Nasal cavity respiratory epithelium epithelial cell of viscerocranial mucosa (primary cell): ENCODE measurements at places on chromosomes 13 and 19. TPM values are rescaled to one million over a fixed set of nuclear protein-coding genes. Genes with fewer than 3 reads are reported as not detected.

GJB2 gene
- total RNA-seq: 153 and 672 TPM in 2 replicates

CDADC1 gene
- 5.5 and 8.2 TPM in 2 replicates for total RNA-seq

DAND5 gene
- total RNA-seq: 0.07 TPM in 1 of 2 replicates, not detected in the other

FFAR1 gene
- total RNA-seq: not detected in 2 replicates

IFNL1 gene
- total RNA-seq: not detected in 2 replicates

DDX39A gene
- total RNA-seq: 41.3 and 45.1 TPM in 2 replicates

MBD3L5 gene
- not detected in 2 replicates for total RNA-seq

NLRP7 gene
- total RNA-seq: under 0.01 TPM in 1 of 2 replicates, not detected in the other

NR2F6 gene
- total RNA-seq: 68.0 and 99.5 TPM in 2 replicates

PRDX2 gene
- 109 and 161 TPM in 2 replicates for total RNA-seq

SLC39A3 gene
- total RNA-seq: 29.7 and 40.6 TPM in 2 replicates

LILRB3 gene
- not detected in 2 replicates for total RNA-seq

VAV1 gene
- 1.7 TPM in 1 of 2 replicates, not detected in the other for total RNA-seq

FXYD7 gene
- total RNA-seq: not detected in 2 replicates

UNC13A gene
- under 0.01 and 0.14 TPM in 2 replicates for total RNA-seq

EXOC3L2 gene
- 0.07 TPM in 1 of 2 replicates, not detected in the other for total RNA-seq

CRLF1 gene
- 6.5 TPM in 1 of 2 replicates, not detected in the other for total RNA-seq

PSG7 gene
- not detected in 2 replicates for total RNA-seq
